ENCODE measurements at places on chromosomes 6 and 20.

- DNase-seq: no peak
These were observed 16.4 kb upstream of the FNDC1 start for GRCh38 chr6:159152782-159153181.

- DNase-seq: no peak
These were observed 98.6 kb downstream of the HIVEP1 start for GRCh38 chr6:12110523-12111362.

DNA sequence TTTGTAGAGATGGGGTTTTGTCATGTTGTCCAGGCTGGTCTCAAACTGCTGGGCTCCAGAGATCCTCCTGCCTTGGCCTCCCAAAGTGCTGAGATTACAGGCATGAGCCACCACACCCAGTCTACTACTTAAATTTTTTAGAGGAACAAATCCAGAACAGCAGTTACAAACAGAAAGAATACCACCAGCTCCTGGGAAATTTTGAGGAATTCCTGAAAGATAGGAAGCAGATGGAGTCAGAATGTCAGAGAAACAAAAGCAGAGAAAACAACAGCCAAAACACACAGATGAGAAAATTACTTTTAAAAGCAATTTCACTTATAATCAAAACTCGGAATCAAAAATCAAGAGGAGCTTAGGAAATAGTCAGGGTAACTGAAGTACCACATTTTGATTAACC is 543.3 kb upstream of the MARCKS start:
- DNase-seq: no peak

DNA sequence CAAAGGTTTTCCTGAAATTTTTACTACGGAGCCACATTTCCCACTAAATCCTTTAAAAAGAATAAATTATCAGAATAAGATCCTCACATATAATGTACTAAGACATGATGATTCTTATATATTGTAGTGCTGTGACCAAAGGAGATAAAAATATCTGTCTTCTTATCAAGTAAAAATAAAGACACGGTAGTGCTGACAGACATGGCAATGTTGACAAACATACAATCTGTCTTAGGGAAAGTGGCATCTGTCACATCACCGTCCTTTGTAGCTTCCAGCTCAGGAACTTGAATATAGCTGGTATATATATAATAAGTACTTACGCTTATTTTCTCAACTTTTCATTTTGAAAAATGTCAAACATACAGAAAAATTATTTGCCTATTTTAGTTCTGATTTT is 66.8 kb downstream of the NUDT3 start:
- no peak for DNase-seq

GRCh38 chr20:32775336-32775991 is 13.3 kb downstream of the DNMT3B start:
- no peak for DNase-seq

DNA sequence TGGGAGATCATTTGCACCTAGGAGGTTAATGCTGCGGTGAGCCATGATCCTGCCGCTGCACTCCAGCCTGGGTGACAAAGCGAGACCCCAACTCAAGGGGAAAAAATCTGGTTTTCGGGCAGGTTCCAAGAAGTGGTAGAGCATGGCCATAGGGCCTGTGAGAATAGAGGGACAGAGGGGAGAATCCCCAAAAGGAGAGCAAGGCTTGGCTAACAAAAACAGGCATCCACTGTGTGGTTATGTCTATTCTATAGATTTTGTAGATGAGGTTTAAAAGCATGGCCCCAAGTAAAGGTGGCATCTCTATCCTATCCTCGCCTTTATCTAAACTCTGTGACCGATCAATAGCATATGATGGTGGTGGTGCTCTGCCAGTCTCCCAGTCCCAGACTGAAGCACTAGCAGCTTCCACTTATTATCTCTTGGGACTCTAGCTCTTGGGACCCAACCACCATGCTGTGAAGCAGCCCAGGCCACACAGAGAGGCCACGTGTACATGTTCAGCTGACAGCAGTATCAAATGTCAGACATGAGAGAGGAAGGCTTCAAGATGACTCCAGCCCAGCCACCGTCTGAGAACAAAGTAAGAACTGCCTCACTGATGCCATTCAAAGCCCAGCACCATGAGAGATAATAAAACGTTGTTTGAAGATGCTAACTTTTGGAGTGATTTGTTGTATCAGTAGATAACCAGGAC is 27.7 kb downstream of the EIF2S2 start:
- DNase-seq: no peak

- DNase-seq: no peak
These were observed 142.1 kb upstream of the SULF2 start for GRCh38 chr20:47927385-47927851.

GRCh38 chr6:20332441-20333006 is 69.2 kb upstream of the E2F3 start:
- no peak for DNase-seq

GRCh38 chr6:118284736-118285360 is 263.2 kb upstream of the PLN start:
- no peak for DNase-seq

- no peak for DNase-seq
These were observed 62.6 kb upstream of the ADGRB3 start for GRCh38 chr6:68572525-68572924.

- DNase-seq: no peak
These were observed 1218.4 kb upstream of the CITED2 start for GRCh38 chr6:140592877-140593276.

DNA sequence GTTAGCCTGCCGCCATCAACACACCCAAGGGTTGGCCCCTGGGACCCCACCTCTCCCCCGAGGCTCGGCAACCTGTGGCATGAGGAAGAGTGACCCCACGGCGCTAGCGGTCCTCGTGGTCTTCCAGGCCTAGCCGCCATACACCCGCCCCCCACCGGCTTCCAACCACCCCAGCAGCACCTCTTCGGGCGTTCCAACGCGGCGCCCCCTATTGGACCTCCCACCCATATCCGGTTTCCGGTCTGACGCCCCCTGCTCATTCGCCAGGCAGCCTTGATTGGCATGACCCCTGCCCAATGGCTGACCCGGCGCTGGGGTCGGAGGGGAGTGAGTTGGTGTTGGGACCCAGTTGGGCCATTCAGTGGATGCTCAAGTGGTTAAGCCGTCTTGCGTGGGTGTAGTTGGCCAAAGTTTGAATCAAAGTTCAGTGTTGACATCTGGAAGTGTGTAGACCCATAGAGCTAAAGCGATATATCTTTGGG is at the start of gene GNAS-AS1:
Gene GNAS-AS1 (minus strand): TSS at position 210 of the 482 bp plus-strand sequence.
- peak; percentile 57 for DNase-seq

- DNase-seq: no peak
These were observed 33.2 kb upstream of the PHACTR3 start for GRCh38 chr20:59571151-59571550.

DNA sequence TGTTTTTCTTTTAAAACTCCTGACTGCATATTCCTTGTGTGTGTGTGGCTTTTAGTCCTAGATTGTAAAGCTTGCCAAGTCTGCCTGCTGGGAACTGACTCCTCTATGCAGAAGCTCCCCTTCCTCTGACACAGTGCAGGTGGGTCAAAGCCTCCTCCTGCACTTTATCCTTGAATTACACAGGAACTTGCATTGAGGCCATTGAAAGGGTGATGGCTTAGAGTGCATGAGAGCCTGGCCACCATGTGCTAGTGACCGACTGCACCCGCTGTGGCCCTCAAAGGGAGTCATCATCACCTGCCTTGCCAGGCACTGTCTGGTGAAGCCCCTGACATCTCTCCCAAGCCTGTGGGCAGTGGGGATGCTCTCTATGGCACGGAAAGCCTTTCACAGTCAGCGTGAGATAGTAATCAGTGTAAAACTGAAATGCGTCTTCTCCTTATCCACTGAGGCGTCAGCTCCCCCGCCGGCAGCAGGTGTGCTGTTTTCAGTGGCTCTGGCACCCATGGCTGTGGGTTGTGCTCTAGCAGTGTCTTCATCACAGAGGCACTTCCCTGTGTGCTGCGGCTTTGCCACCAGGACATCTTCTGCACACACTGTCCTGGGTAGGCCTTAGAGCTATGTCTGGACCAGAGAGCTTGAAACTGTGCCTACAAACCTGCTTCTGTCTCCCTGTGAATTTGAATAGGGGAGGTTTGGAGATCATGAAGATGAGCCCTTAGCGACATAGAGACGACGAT is 87.9 kb downstream of the THBS2 start:
- no peak for DNase-seq

DNA sequence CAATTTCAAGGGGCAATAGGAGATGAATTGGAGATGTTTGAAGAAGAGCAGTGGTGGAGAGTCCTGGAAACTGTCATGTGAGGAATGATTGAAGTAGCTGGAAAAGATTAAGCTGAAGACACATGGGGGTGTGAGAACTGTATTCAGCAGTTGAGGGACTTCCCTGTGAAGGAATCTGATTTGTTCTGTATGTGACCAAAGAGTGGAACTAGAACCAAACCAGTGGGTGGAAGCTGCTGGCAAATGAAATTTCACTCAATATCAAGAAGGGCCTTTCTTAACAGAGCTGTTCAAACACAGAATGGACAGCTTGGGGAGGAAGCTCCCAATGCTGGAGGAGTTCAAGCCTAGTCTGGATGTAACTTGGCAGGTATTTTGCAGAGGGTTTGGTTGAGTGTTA is 21.3 kb downstream of the SEC23B start:
- DNase-seq: no peak

DNA sequence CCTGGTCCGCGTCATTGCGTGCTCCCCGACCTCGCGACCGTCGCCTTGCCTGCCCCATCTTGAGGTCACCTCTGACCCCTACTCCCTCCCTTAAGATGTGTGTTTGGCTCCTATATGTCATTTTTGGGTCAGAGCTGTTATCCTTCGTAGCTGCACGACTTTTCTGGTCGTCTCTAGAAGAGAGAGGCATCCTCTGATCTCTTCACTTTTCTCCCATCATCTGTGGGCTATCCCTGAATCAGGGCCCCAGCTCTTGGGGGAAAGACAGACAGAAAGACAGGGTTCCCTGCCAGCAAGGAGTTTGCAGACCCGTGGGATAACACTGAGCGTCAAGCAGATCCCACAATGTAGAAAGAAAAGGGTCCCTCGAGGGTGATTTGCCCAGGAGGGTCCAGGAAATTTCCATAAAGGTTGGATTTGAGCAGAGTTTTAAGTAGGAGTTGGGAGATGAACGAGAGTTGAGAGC is 555 bp downstream of the FAM120B start:
- no peak for DNase-seq

DNA sequence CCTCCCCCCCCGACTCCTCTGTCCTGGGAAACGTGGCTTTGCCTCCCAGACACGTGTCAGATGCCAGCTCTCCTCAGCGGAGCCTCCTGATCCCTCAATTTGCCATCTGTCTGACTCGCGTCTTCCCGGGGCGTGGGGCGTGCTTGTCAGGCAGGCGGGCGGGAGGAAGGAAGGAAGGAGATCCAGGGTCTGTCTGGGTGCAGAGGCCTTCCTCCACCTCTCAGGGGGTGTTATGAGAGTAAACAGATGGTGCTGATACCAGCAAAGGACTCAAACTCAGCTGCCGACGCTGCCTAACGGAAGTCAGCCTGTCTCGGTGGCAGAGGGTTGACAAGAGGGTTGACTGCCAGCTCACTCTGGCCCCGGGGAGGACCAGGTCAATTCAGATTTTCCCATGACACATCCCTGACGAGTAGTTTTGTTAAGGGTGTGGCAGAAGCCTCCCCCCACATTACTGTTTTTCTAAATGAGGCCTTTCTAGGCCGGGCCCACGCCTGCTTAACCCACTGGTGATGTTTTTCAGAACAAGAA is 17.0 kb downstream of the UQCC2 start:
- DNase-seq: peak; percentile 55

DNA sequence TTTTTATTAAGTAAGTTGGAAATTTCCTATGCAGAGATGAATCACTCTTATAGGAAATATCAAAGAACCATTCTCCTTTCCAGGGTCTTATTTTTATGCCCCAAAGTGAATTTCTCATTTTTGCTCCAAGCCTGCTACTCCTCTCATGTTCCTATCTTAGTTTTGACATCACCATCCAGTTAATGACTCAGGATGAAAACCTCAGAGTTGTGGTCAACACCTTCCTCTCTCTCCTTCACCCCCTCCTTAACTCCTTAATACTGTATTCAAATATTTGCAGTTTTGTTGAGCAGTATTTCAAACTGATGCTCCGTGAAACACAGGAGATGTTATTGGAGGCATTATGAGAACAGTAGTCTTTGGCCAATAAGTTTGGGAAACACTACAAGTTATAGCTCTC is 64.1 kb downstream of the NRN1 start:
- no peak for DNase-seq

DNA sequence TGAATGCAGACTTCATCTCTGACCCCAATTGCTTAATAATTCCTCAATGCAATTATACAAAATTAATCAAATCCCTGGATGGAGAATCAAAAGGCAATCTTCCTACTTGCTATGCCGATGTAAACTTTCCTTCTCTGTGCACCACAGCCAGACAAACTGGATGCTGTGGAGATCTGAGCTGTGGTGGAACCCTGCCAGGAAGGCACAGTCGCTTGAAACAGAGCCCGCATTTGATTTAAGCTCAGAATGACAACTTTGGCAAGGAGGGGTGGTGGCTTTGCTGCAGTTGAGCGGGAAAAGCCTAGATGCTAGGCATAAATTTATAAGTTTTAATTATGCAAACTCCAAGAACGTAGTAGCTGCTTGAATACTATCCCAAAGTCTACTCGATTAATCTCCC is 190.8 kb downstream of the MTFR2 start:
- DNase-seq: no peak

GRCh38 chr6:158229823-158230222 is 61.7 kb downstream of the GTF2H5 start:
- DNase-seq: no peak

- DNase-seq: no peak
These were observed 42.8 kb upstream of the FAM50B start for GRCh38 chr6:3806169-3806922.

DNA sequence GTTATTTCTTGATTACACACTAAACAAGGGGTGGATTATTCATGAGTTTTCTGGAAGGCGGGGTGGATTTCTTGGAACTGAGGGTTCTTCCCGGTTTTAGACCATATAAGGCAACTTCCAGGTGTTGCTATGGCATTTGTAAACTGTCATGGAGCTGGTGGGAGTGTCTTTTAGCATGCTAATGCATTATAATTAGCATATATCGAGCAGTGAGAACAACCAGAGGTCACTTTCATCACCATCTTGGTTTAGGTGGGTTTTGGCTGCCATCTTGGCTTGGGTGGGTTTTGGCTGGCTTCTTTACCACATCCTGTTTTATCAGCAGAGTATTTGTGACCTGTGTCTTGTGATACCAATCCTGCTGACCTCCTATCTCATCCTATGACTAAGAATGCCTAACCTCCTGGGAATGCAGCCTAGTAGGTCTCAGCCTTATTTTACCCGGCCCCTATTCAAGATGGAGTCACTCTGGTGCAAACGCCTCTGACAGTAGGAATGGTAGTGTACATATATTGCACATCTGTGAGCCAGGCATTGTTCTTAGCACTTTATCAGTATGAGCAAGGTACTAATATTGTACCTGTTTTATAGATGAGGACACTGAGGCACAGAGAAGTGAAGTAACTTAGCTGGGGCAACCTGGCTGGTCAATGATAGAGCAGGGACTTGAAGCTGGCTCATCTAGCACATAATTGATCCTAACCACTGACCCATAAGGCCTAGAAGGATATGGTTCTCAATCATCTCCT is 203.7 kb downstream of the NFATC2 start:
- no peak for DNase-seq
